ENCODE measurements at places on chromosomes 1 and 21. TPM values are rescaled to one million over a fixed set of nuclear protein-coding genes. Genes with fewer than 3 reads are reported as not detected.

Gene RXFP4
- total RNA-seq = not detected

Gene KLF17
- not detected for total RNA-seq

Gene SPTA1
- not detected for total RNA-seq

Gene ZNF648
- total RNA-seq = not detected

Gene CFAP107
- total RNA-seq = not detected

Gene COL24A1
- not detected for total RNA-seq

Gene TMEM269
- total RNA-seq = 0.05 TPM

Gene KIF2C
- 38.5 TPM for total RNA-seq

Gene KRTAP21-2
- total RNA-seq = not detected

Gene FCRL1
- not detected for total RNA-seq

Gene AMY1C
- 1.4 TPM for total RNA-seq

Gene KRTAP19-3
- not detected for total RNA-seq

Gene COA6
- total RNA-seq = 37.9 TPM

Data from airway epithelial cell (primary cell).